ENCODE measurements at places on chromosomes 13 and 19. TPM values are rescaled to one million over a fixed set of nuclear protein-coding genes. Genes with fewer than 3 reads are reported as not detected.

GRCh38 chr13:73810647-73811046 lies 323.6 kb downstream of the KLF12 start:
- no peak for DNase-seq

The KLF12 gene
- 6.8 TPM for total RNA-seq

- DNase-seq = no peak
Measured at GRCh38 chr19:13989487-13989886, 16.6 kb downstream of the RFX1 start.

DNA sequence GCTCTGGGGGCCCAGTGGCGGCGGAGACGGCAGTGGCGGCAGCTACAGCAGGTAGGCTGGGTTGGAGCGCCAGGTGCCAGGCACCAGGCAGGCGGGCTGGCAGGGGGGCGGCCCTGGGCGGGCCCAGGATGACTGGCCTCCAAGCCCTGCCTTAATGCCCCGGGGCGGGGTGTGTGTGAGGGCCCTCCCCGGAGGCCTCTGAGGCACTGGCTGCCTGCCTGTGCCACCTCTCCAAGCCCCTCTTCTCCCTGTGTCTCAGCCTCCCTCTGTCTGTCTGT lies at the start of gene KLK11:
KLK11 (minus strand) TSS at position 63 of the 278 bp plus-strand sequence. CDS start 985 bp downstream, outside the sequence.
- no peak for DNase-seq

The MCF2L gene
- total RNA-seq = 12.4 TPM

GRCh38 chr19:18002347-18002850 lies 5.6 kb upstream of the ARRDC2 start:
- no peak for DNase-seq

- DNase-seq = no peak
Measured at GRCh38 chr13:52155177-52155576, 4.2 kb downstream of the NEK3 start.

DNA sequence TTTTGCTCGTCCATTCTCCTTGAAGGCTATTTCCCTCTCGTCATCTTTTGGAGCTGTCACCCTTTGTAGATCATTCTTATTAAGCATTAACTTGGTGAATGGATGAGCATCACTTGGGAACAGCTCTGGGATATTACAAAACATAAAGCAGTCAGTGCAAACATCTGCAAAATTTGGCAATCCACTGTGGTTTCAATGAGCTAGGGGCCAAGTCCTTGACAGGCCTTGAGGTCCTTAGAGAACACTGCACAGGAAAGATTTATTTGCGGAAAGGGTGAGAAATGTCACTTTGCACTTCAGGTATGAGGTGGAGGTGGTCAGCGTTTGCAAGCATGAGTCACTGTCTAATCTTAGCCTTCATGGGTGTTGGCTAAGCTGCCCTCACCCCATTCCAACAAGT lies 239.7 kb upstream of the MAB21L1 start:
- peak; percentile 41 for DNase-seq

GRCh38 chr19:10102787-10103236 lies 334 bp upstream of the ANGPTL6 start:
- DNase-seq = no peak

DNA sequence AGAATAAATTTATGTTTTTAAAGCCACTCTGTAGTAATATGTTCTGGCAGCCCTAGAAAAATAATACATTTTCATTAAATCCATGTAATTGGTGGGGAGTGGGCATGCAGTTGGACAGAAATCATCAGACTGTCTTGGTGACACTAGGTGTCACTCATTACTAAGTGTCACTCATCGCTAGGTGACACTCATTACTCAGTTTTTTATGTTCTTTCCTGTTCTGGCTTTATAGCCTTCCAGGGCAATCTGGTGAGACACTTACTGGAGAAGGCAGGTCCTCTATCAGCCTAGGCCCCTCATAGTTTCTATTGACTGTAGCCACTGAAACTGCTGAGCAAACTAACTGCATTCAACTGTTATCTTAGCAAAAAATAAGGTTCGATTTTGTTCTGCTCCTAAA lies 542.1 kb downstream of the SLITRK1 start:
- DNase-seq = no peak

Measured in A172 (cell line).